COR-L47 (cell line): ENCODE measurements at places on chromosomes 6 and 20.

GRCh38 chr20:62771396-62772102 is 24.7 kb upstream of the MRGBP start:
- DNase-seq = no peak

DNA sequence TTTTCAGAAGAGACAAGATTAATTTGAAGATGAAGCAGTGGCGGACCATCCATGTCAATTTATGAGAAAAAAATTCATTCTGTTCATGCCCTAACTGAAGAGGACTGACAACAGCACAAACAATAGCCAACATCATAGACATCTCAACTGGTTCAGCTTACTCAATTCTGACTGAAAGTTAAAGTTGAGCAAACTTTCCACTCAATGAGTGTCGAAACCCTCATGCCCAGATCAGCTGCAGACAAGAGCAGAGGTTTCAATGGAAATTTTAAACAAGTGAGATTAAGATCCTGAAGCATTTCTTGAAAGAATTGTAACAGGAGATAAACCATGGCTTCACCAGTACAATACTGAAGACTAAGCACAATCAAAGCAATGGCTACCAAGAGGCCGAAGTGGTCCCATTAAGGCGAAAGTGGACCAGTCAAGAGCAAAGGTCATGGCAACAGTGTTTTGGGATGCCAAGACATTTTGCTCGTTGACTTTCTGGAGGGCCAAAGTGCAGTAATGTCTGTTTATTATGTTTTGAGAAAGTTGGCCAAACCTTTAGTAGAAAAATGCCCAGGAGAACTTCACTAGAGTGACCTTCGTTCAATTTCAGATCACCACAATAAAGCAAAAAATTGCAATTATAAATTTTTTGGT is 6.1 kb upstream of the SFT2D1 start:
- no peak for DNase-seq

- peak; percentile 74 for DNase-seq
Measured at GRCh38 chr20:7113577-7114466, 346.3 kb downstream of the BMP2 start.

GRCh38 chr6:121876721-121877120 is 441.3 kb downstream of the GJA1 start:
- DNase-seq = no peak

- DNase-seq = no peak
Measured at GRCh38 chr6:154404791-154405400, 48.3 kb upstream of the IPCEF1 start.

- DNase-seq = no peak
Measured at GRCh38 chr6:155542036-155542435, 86.4 kb upstream of the NOX3 start.

DNA sequence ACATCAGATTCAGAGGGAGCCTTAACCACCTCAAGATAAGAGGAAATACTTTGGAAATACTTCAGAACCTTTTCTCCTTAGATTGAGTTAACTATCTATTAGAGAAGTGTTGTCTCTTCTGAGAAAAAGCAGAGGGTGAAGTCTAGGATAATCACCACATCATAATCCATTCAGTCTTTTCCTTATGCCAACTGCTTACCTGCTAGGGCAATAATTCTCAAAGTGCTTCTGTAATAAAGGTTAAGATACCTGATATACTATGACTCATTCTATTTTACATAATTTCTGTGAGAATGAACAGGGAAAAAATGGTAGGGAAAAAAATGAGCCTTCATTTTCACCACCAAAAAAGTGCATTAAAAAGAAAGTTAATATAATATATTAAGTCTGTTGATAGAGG is 70.1 kb upstream of the LOC128125822 start:
- no peak for DNase-seq
